ENCODE measurements at places on chromosomes 1 and 21.

GRCh38 chr1:94247138-94248094 is 10.0 kb upstream of the ARHGAP29 start:
- DNase-seq, result no peak

GRCh38 chr1:221723018-221723847 is 18.7 kb downstream of the DUSP10 start:
- DNase-seq, result no peak

GRCh38 chr1:30038134-30039025 is 685.0 kb downstream of the MATN1 start:
- no peak for DNase-seq

- DNase-seq, result no peak
Observed at GRCh38 chr1:2272686-2273400, 44.7 kb downstream of the SKI start.

DNA sequence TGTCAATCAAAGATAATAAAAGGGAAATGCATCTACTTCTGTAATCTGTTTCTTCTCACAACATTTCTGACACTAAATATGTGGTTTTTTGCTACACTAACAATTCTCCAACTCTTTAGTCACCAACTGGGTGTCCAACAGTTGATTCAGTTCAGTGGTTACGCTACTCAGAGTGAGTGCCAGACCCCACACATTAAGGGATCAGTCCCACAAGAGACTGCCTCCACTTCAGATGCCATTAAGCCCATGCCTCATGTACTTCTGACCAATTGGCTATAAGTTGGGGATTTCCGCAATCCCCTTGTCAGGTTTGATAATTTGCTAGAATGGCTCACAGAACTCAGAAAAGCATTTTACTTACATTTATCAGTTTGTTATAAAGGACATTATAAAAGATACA is 28.4 kb downstream of the RNF2 start:
- no peak for DNase-seq

DNA sequence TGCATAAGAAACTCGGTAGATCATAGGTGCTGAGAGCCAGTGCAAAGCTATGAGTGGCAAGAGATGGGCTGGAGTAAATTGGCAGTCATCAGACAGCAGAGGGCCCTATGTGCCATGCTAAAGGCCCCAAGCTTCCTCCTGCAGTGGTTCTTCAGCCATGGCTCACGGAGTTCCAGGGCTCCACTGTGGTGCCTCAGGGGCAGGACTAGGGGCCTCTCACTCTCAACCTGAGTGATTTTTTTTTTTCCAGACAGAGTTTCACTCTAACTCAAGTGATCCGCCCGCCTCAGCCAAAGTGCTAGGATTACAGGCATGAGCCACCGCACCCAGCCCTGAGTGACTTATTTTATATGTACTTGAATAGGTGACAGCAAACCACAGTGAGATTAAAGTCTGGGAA is 10.4 kb upstream of the GJA8 start:
- DNase-seq, result no peak

GRCh38 chr1:162570718-162571117 is 9.2 kb downstream of the UAP1 start:
- no peak for DNase-seq

DNA sequence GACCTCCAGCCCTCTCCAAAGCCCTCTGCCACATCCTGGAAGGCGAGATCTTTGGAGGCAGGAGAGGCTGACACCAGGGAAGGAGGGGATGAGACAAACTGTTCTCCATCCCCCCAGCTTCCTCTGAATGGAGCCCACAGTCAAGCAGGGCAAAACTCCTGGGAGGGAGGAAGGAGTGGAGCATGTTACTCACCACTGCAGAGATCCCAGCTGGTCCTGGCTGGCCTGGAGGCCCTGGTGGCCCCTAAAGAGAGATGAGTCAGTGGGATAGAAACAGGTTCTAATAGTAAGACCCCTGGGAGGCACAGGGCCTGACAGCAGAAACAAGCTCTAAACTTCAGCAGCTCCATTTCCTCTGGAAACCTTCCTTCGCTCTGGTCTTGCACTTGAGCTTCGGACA is 14.0 kb upstream of the PEF1 start:
- DNase-seq, result no peak

DNA sequence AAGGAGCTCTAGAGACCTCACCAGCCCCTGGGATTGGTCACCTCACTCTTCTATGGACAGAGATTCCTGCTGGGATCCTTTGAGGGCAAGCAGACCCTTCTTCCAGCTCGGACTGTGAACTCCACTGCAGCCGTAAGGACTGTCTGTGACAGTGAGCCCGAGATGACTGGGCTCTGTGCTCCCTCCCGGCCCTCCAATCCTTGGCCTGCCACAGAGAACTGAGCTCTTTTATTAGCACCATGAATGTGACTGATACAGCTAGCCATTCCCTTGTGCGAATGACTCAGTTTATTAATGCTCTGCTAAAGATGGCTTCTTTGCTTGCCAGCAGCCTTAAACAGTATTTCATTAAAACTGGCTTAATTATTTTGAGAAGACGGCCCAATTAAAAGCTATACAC is 194.6 kb upstream of the LMO4 start:
- no peak for DNase-seq

GRCh38 chr1:98929437-98929836 is 75.2 kb downstream of the PLPPR5 start:
- no peak for DNase-seq

DNA sequence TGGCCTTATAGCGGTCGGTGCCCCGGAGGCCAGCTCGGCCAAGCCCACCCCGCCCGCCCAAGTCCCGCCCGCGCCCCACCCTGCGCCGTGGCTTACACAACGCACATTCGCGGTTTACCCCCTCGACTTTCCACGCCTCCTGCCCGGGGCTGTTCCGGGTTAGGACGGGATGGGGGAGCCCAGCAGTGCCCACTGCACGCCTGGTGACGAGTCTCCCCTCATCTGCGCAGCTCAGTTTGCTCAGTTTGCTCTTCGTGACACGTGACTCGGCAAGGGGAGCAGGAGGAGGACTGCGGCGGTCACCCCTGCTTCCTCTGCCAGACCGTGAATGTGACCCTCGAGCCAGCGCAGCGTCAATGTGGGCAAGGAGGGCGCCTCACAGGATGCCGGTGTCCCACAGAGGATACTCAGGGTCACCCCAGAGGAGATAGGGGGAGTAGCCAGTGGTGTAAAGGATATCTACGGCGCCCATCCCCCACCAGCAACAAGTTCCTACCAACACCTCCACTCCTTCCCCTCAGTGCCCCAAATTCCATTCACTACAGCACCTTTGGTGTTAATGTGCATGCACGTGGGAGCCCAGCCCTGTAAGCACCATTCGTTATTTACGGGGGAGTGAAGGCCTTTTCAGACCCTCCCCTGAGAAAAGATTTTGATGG is 350 bp upstream of the S100A6 start:
- peak; percentile 78 for DNase-seq

DNA sequence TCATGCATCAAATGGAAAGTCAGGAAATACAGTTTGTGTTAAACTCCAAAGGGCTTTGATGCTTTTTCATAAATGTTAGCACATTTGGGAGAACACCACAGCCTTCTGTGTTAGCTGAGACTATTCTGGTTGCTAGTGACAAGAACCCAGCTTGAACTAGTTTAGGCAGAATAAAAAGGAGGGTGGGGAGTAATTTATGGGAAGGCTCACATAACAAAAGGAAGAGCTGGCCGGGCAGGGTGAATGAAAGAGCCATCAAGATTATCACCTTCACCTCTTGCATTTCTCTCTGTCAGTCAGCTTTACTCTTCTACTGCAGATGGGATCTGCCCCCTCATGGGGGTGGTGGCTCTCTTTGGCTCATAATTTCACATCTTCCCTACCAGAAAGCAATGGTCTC is 75.4 kb upstream of the VTCN1 start:
- no peak for DNase-seq

- no peak for DNase-seq
Observed at GRCh38 chr1:69076631-69077030, 491.1 kb upstream of the LRRC7 start.
